ENCODE measurements at places on chromosomes 12 and 14.

DNA sequence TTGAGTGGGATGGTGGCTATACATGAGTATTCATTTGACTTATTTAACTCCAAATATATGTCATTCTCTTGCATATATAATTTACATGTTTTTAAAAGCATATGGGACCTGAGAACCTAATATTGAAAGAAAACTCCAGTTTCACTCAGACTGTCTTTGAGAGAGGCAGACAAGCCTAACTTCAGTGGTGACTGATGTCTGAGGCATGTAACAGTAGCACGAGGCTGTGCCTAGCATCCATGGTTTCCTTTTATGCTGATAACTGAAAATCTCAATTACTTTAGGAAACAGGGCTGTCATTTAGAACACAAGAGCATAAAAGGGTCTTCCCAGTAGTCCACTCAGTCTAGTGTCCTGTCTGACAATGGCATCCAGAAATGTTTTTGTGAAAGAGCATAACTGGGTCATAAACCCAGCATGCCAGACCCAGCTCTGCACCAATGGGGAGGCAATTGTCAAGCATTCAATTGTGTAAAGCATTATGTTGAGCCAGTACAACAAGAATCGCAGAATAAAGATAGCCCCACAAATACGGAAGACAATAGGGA lies 24.3 kb downstream of the MAPK1IP1L start:
- no peak for DNase-seq

GRCh38 chr12:18888047-18888446 lies 150.1 kb downstream of the CAPZA3 start:
- DNase-seq, result no peak

DNA sequence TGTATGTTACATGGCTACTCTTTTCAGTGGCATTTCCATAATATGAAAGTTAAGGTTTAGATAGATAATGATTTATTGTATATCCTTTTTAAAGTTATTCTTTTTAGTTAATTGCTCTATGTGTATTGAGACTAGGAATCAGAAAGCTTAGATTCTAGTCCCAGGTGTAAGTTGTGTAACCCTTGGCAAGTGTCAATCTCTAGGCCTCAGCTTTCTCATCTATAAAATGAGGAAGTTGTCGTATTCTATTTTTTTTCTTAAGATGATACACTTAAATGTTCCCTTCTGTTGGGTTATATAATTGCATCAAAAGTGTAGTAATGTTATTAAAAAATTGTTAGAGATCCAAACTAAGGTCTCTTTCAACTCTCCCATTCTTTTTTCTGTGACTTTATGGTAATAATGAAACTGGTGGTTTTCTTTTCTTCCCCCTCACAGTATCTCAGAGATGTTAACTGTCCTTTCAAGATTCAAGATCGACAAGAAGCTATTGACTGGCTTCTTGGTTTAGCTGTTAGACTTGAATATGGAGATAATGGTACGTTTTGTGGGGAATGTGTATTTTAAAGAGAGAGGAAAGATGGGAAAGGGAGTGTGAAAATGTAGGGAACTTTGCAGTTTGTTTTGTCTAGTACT lies 4.1 kb downstream of the RTRAF start:
- DNase-seq, result no peak

GRCh38 chr12:107558141-107558815 lies 127.3 kb upstream of the PWP1 start:
- no peak for DNase-seq

DNA sequence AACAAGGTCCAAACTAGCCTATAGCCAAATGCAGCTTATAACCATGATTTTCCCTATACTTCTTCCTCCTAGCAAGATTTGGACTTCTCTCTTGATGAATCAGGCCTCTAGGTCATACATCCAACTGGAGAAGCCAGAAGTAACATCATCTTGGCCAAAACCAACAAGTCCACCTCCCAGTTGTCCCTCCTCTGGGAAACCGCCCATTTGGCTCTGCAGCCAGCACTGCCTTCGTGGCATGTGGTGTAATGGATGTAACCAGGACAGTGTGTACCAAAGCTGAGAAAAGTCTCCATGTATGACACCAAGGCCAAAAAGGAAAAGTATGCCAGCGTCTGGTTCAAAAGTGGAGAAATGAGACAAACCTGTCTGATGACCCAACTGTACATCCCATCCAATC lies 59.3 kb upstream of the VASH1 start:
- no peak for DNase-seq
